Bronchial epithelial cell (primary cell): ENCODE measurements at places on chromosomes 3 and 15. TPM values are rescaled to one million over a fixed set of nuclear protein-coding genes. Genes with fewer than 3 reads are reported as not detected.

- no peak for DNase-seq
Measured at GRCh38 chr3:31161889-31162288, 267.4 kb upstream of the GADL1 start.

- no peak for DNase-seq
Measured at GRCh38 chr15:64251121-64251520, 88.3 kb upstream of the PPIB start.

DGKG gene
- total RNA-seq = not detected in 2 replicates

DNA sequence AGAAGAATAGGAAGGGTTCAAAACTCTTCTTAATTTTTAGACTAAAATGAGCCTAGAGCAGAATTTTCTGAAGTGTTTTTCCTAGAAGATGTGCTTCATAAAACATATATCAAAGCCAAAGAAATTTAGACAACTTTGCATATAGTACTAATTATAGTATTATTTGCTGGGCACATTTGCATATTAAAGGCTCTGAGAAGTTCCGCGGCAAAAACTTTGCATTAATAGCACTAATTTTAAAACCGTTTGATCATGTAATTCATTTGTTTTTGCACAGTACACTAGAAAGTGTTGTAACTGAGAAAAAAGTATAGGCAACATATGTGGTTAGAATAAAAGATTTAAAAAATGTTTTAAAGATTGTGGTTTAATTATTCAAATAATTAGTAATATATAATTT lies 412.0 kb upstream of the NR2F2 start:
- DNase-seq = no peak

CERS3 gene
- 4.7 and 27.3 TPM in 2 replicates for total RNA-seq

DNA sequence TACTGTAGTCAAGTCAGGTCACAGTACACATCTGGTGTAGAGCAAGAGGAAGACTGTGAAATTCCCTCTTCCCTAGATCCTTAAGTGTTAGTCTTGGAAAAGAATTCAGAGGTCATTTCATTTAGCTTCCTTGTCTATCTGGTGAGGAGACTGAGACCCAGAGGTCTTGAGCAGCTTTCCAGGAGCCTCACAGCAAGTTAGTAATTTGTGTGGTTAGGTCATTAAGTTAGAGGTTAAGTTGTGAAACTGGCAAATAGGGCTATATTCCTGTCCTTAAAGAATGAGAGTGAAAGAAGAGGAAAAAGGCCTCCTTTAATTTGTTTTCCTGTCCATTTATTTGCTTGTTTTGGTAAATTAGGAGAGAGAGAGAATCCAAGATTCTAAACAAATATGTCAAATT lies 9.0 kb downstream of the PODXL2 start:
- no peak for DNase-seq

SPRED1 gene
- total RNA-seq = 15.6 and 16.3 TPM in 2 replicates

- peak; percentile 53 for DNase-seq
Measured at GRCh38 chr3:189902230-189903186, 218.2 kb downstream of the P3H2 start.

GRCh38 chr15:101310161-101310480 lies 15.1 kb upstream of the SNRPA1 start:
- no peak for DNase-seq

- no peak for DNase-seq
Measured at GRCh38 chr3:124965413-124965812, 30.9 kb upstream of the MUC13 start.

GRCh38 chr3:46349484-46350261 lies 4.2 kb upstream of the CCR2 start:
- DNase-seq = no peak

TGM5 gene
- total RNA-seq = under 0.01 and 1.8 TPM in 2 replicates

SERPINI1 gene
- total RNA-seq = 1.8 and 3.3 TPM in 2 replicates

GRCh38 chr3:46068501-46068900 lies 41.2 kb upstream of the XCR1 start:
- no peak for DNase-seq

DNA sequence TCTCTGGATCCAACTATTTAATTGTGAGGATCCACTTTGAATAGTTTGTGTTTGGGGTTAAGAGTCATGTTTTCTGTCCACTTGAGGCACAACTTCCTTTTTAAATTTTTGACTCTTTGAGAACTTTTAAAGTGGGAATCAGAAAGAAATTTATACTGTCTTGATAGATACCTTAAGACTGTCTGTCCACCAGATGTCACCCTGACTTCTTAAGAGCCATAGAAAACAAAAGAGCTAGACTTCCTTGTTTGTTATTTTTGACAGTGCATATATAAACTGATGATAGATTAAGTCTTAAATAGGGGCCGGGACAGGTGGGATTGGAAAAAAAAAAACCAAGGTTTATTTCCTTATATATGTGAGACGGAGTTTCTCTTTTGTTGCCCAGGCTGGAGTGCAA lies 52.1 kb upstream of the WDR72 start:
- DNase-seq = peak; percentile 22

GRCh38 chr15:90679959-90680358 lies 37.2 kb upstream of the BLM start:
- DNase-seq = no peak

DNA sequence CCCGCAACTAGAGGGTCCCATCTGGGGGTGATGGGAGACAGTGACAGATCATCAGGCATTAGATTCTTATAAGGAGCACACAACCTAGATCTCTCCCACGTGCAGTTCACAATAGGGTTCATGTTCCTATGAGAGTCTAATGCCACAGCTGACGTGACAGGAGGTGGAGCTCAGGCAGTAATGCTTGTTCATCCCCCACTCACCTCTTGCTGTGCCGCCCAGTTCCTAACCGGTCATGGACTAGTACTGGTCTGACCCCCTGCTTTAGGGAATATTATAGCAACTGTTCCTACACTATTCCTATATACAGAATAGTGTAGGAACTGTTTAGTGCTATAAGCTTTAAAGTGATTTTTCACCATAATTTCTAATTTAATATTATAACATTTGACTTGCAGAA lies 128.1 kb upstream of the AZI2 start:
- DNase-seq = no peak

- DNase-seq = peak; percentile 29
Measured at GRCh38 chr3:171178714-171179113, 152.2 kb upstream of the SLC2A2 start.

- DNase-seq = no peak
Measured at GRCh38 chr3:26623419-26624208, 1.0 kb downstream of the LRRC3B start.

DNA sequence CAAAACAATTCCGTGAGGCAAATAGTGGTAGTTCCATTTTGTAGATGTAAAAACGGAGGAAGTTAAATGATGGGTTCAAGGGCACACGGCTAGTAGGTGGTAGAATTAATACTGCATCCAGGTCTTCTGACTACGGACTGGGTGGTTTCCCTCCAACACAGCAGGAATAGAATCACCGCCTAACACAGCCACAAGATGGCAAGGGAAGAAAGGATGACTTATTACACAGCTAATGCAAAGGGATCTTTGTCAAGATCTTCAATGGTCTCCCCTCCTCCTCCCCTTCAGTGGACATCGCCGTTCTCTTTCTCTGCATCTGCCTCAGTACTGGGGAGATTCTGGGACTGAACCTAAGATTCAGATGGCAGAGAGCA lies 524 bp upstream of the TOPBP1 start:
- DNase-seq = peak; percentile 41

ZFAND6 gene
- total RNA-seq = 186 and 218 TPM in 2 replicates

DNA sequence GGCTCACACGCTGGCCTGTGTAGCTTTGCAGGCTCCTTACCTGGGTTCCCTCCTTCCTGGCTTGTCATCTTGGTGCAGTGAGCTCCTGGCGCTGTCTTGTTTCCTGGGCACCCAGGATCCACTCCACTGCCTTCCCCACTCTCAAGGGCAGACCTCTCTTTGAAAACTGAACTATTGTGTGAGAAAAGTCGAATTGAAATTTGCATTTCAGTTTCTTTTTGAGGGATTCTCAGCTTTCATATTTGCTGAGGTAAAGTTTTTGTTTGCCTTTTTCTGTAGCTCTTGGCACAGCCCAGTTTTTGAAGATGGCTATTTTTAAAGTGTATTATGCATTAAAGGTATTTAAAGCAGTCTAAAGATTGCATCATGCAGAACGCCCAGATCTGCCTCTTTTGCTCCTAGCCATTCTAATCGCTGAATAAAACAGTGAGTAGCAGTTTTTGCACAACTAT lies 70.1 kb downstream of the CCK start:
- DNase-seq = no peak

MESP2 gene
- total RNA-seq = 0.13 and 0.26 TPM in 2 replicates

DOCK3 gene
- under 0.01 and 0.26 TPM in 2 replicates for total RNA-seq

ZMYND10 gene
- 0.13 and 0.53 TPM in 2 replicates for total RNA-seq

DNA sequence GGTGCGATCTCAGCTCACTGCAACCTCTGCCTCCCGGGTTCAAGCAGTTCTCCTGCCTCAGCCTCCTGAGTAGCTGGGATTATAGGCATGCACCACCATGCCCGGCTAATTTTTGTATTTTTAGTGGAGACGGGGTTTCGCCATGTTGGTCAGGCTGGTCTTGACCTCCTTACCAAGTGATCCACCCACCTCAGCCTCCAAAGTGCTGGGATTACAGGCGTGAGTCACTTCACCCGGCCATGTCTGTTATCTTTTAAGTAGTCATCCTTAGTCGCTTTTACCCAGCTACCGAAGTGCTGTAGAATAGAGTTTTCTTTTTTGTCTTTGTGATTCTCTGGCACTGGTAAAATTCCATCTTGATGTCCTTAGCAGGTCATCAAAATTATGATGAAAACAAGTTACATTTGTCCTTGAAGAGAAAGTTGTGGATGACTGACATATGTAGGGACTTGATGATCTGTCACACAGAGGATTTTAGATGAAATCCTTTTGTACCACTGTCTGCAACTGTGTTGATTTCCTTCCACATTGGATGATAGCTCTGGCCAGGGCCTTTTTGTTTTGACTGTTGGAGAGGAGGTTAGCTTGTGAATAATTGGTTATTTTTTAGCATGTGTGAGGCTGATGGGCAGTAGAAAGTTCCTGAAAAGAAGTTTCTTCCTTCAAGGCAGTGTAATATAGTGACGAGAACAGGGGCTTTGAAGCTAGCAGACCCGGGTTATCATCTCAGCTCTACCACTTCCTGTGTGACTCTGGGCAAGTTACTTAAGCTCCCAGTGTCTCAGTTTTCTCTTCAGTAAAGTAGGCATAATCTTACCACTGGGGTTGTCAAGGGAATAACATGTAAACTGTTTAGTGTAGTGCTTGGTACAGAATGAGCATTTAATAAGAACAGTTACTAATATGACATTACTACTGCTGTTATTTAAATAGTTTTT lies 18.8 kb downstream of the ATG7 start:
- DNase-seq = peak; percentile 50

GRCh38 chr15:64858021-64858575 lies 16.4 kb downstream of the PLEKHO2 start:
- DNase-seq = no peak

DNA sequence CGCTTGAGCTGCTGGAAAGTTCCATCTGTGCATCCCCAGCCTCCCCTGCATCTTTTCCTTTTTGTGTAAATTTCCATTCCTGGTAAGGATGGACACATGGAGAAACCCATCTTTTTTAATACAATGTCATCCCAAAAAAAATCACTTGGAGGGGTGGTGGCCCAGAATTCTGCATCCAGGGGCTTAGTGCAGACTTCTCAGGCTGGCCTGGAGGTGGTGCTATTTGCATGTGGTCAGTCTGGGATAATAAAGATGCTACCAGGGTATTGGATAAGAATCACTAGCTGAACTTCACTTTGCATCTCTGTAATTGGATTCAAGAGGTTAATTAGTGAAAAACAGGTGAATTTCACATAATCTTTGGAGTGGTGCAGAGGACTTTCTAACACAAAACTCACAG lies 1.8 kb upstream of the ZSCAN2 start:
- DNase-seq = peak; percentile 48

MB21D2 gene
- total RNA-seq = 9.2 and 9.6 TPM in 2 replicates

DNA sequence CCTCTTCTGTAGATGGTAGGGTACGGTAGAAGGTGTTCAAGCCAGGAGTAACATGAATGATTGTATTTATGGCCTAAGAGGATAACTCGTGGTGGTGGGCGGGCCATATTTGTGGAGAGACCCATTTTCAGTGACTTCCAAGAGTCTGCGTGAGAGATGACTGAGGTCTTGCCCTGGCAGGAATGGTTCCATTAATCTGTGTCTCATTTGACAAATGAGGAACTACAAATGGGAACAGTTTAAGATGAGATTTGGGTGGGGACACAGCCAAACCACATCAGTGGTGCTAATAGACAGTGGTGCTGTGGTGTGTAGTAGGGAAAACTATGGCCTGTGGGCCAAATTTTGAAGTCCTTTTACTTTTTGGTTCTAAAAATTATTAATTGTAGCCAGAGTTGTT lies 47.1 kb downstream of the FLNB start:
- DNase-seq = no peak

GRCh38 chr3:179068779-179069530 lies 2.7 kb downstream of the ZMAT3 start:
- no peak for DNase-seq

COL6A5 gene
- not detected in 2 replicates for total RNA-seq

DNA sequence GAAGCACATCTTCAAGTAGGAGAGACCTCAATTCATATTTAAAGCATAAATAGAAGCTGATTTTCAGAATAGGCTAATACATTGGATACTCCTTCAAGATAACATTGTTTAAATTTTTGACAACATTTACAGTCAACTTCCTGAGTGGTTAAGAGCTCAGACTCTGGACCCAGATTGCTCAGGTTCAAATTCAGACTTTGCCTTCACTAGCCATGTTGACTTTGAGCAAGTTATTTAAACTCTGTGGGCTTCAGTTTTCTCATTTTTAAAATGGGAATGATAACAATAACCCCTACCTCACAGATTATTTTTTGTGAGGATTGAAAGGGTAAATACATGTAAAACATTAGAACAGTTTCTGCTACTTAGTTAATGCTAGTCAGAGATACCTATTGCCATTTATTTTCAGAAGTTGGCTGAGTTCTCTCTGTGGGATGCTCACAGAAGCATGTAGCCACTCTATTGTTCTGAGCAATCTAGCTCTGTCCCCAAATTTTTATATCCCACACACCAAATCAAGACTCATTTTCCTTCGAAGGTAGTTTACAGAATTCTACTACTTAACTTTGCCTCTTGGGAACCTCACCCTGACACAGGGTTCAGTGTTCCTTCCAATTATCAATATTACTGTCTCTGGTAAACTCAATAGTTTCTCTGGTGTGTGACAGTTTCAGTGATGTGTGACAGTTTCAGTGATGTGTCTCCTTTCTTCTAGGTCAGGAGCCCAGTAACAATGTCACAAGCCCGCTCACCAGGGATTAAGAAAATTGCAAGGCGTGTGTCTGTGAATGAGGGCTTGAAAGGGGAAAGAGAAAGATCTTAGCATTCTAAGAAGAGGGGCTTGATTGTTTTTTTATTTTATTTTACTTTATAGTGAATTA lies 79.4 kb upstream of the OSTN start:
- DNase-seq = no peak

FBLN2 gene
- total RNA-seq = 3.8 and 4.7 TPM in 2 replicates

DNA sequence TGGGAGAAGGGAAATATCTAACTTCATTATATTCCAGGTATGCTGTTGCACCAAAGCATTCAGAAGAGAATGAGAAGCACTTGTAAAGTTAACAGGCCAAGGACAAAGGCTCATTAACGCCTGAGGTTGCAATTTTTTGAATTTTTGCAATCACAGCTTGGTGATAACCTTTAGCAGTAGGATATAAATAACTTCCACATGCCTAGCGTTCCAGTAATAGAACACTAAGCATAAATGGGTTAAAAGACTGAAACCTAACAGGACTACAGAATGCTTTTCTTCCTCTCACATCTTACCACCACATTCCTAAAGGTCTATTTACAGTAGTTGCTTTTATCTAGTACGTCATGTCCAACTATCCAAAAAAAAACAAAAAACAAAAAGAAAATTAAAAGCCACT lies 57.4 kb upstream of the IMPG2 start:
- DNase-seq = no peak

GRCh38 chr3:123871946-123872345 lies 12.2 kb downstream of the MYLK start:
- peak; percentile 51 for DNase-seq

GRCh38 chr3:5828251-5828650 lies 640.7 kb downstream of the EDEM1 start:
- no peak for DNase-seq

GRCh38 chr3:73605412-73605811 lies 19.3 kb downstream of the PDZRN3 start:
- DNase-seq = no peak
